ENCODE measurements at places on chromosomes 16 and 17.

DNA sequence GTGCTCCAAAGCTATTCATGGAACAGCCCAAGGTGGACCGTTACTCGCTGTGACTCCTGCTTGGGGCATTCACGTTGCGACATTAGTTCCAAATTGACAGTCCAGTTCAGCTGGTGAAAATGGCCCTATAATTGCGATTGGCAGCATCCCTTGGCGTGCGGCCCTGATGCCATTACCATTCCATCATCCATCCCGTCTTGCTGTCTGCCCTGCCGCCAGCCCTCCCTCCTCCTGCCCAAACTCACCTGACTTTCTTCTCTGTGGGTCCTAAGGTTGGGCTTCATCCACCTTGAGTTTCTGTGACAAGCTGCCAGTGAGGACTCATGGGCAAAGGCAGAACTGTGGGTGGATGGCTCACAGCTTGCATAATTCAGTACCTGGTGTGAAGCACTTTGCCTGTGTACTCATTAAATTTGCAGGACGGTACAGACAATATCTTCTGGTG, 104.6 kb downstream of the RPTOR start:
- no peak for DNase-seq

GRCh38 chr17:81156866-81157805, 8.2 kb upstream of the PVALEF start:
- no peak for DNase-seq

DNA sequence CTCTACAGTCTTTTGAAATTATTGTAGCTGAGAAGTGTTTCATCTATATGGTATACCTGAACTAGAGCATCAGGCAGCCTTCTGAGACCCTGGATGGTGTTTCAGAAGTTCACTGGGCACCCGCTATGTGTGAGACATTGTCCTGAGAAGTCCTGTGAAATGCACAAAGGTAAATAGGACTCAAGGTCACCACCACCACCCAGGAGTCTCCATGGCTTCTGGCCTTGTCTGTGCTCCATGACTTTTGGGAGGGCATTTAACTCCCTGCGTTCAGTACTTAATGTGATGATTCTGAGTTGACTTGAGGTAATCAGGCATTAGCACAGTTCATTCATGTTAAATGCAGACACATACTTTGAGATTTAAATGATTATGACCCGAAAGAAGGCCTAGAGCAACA, 1.1 kb downstream of the MLYCD start:
- DNase-seq: no peak

DNA sequence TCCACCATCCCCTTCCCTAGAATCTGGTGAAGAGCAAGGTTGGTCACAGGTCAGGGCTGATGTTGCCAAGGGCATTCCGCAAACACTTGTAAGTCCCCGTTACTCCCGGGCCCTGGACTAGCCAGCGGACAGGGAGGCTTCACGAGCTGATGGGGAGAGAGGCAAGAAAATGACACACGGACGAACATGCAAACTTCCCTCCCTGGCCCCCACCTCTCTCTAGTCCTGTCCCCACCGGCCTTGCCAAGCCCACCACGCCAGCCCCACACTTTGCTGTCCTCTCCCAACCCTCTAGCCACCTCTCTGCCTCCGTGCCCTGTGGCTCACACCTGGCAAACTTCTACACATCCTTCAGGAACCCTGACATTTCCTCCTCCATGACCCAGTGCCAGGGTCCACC, 54.8 kb downstream of the RPH3AL start:
- no peak for DNase-seq

DNA sequence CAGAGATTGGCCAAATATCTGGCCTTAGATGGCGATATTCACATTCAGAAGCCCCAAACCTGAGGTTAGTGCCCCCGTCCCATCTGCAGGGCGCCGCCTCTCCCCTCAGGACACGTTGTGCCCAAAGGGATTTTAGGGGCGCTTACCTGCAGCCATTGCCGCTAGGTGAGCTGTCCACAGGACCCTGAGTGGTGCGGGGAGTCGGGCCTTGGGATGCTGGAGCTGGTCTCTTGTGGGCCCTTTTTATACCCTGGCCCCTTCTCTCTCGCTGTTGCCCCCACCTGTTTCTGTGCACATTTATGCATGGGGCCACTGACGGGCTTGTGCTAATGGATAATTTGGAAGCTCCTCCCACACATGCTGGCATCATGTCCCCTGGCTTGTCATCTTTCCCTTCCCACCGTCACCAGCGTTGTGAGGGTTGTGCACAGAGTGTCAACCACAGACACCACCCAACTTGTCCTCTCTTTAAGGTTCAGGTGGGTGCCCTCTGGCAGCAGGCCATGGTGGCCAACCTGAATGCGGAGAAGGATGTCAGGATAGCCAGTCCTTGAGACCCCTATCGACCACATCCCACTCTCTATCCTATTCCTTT, at the start of gene CSHL1:
TSS of gene CSHL1 (minus strand) at position 218 of the 595 bp plus-strand sequence. CDS start at position 156, 62 bp downstream.
- no peak for DNase-seq

DNA sequence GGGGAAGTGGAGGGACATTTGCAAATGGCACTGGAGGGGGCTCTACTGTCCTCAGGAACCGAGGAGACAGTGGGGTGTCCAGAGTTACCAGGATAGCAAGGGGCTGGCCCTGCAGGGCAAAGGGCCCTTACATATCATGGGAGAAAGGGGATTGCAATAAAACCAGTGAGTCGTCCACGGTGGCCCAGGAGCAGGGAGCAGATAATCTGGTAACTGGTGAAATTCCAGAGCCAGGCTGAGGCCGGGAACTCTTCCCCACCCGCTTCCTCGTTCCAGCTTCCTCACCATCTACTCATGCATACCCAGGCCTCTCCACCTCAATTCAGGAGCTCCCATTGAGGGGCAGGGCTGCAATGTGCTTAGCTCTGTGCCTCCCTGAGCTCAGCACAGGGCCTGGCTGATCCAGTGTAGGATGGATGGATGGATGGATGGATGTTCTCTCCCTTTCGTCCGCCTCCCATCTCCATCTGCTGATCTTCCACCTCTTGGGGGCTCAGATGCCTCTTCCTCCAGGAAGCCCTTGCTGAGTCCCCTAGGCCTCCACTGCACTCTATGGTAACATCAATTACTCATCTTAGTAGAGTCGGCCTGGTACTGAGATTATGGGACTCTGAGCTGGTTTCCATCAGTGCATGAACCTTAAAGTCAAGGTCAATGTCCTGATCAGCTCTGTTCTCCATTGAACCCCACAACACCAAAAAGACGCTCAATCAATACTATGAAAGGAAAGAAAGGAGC, 41.2 kb upstream of the NDRG4 start:
- no peak for DNase-seq

DNA sequence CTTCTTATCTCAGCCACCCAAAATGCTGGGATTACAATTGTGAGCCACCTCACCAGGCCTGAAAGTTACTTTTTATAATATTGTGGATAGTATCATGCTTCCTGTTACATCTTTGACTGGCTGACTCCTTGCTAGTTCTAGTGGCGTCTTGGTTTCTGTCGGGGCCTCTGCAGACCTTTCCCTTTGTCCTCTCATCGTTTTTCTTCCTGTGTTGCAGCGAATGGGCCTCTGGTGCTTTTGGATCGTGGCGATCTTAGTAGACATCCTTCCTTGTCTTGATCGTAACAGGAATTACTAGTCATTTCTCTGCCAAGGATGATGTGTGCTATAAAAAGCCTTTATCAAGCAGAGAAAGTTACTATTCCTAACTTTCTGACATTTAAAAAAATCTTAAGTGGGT, 20.8 kb downstream of the ASPSCR1 start:
- no peak for DNase-seq

GRCh38 chr17:310111-311010, 42.2 kb downstream of the RPH3AL start:
- no peak for DNase-seq

- DNase-seq: no peak
Observed at GRCh38 chr17:28219771-28220170, 99.2 kb upstream of the TMEM97 start.

DNA sequence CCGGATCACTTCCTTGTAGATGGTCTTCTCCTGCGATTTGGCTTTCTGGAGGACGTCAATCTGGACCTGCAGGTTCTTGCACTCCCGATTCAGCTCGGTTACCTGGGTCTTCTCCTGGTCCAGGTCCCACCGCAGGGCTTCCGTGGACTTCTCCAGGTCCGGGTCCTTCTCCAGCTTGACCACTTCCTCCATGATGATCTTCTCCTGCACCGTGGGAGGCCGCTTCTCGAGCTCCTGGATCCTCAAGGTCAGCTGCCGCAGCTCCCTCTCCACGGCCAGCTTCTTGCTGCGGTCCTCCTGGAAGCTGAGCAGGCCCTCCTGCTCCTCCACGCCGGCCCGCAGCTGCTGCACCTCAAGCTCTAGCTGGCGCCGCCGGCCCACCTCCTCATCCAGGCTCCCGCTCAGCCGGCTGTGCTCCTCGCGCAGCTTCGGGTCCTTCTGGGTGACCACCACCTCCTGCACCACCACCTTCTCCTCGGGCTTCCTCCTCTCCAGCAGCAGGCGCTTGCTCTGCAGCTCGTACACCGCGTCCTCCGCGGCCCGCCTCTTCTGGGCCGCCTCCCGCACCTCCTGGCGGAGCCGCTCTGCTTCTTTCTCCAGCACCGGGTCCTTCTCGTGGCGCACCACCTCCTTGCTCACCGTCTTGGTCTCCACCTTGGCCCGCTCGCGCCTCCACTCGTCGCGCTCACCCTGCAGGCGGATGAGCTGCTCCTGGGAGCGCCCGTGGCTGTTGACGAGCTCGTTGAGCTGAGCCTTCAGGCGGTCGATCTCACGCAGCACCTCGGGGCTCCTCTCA, 8.2 kb downstream of the CDK3 start:
- no peak for DNase-seq

DNA sequence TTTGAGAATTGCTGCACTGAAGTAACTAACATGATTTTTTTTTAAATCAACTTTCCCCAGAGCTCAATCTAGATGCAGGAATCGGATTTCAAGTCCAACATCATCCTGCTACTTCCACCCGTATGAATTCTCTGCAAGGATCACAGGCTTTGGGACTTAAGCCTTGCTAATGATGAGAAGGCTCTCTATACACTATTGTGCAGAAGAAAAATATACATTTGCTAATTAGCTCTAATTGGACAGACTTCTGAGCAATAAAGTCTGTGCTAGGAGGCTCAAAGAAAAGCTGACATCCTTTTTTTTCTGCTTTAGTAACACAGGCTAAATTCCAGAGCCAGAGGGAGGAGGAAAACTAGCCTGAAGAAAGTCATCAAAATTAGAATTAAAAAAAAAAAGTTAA, 433.6 kb downstream of the PMP22 start:
- no peak for DNase-seq

- no peak for DNase-seq
Observed at GRCh38 chr16:87369117-87369765, 14.3 kb downstream of the FBXO31 start.

GRCh38 chr17:21218101-21218500, 4.1 kb upstream of the TMEM11 start:
- peak; percentile 41 for DNase-seq

GRCh38 chr16:4216596-4216995, 25.3 kb downstream of the SRL start:
- no peak for DNase-seq

GRCh38 chr17:49677933-49678847, at the start of gene SPOP:
TSS of gene SPOP (minus strand) at chr17:49678097. CDS start at chr17:49622810, 55,287 bp downstream.
- peak; percentile 99 for DNase-seq

GRCh38 chr16:77912617-77913016, 109.7 kb upstream of the CLEC3A start:
- no peak for DNase-seq

GRCh38 chr17:80750263-80750662, 205.6 kb downstream of the RPTOR start:
- DNase-seq: no peak

DNA sequence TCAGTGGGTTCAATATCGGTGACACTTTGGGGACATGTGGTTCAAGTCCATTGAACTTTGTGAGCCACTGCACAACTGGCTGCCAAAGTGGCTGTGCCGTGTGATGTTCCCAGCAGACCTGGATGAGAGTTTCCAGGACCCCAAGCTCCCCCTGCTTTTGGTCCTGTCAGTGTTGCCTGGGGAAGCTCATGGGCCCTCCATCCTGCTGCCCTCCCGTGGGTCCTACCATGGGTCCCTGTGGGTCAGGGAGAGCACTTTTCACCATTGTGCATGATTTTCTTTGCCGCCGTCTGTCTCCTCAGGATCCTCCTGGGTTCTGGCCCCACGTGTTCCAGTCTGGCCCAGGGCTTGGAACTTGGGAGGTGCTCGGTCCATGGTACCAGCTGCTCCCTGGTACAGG, 38.1 kb downstream of the LGALS9 start:
- DNase-seq: no peak
